T-cell (primary cell): ENCODE measurements at places on chromosomes 1 and 21. TPM values are rescaled to one million over a fixed set of nuclear protein-coding genes. Genes with fewer than 3 reads are reported as not detected.

GRCh38 chr1:118928739-118929554, 59.2 kb downstream of the TBX15 start:
- no peak for DNase-seq
- H3K27me3 ChIP-seq: no peaks in the 10 kb centered on the region
- H3K4me3 ChIP-seq: no peak overlapping the region
- H3K27ac ChIP-seq: no peak overlapping the region

DNA sequence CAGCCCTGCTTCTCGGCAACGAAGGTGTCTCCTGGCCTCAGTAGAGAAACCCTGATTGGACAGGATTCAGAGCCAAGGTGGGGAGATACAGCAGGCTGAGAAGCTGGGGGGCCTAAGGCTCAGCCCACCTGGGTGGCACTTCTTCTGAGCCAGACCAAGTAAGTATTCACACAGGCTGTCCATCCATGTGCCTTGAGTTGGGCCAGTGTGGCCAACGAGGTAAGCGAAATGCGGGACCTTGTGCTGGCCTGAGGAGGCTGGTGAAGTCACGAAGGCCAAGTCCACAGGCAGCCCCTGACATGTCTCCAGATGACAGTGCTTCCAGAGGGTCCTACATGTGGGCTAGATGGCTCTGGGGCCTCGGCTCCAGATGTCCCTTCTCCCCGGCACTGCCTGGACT, 91.4 kb downstream of the ITPKB start:
- DNase-seq: no peak
- H3K4me1 ChIP-seq: peaks cover 66% of the 10 kb centered on the region
- H3K36me3 ChIP-seq: peaks cover 15% of the 10 kb centered on the region
- H3K27ac ChIP-seq: no peak overlapping the region
- H3K27me3 ChIP-seq: no peaks in the 10 kb centered on the region
- no peak overlapping the region for H3K4me3 ChIP-seq

Gene ADORA1
- total RNA-seq: not detected

DNA sequence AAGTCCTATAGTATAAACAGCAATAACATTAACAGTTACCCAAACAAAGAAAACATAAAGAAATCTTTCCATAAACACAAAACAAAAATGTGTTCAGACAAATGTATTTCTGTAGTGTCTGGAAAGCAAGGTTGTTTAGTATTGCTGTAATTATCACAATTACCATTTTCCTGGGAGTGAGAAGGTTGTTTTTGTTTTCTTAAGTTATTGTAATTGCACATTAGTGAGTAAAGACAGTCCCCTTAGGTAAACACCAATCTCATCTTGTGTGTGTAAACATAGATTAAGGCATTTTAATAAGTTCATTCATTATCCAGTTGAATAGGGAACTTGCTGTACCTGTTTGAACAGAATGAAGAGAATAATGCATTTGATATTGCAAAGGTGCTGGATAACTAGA, 356.9 kb upstream of the ADGRL4 start:
- H3K27me3 ChIP-seq: no peaks in the 10 kb centered on the region
- no peak overlapping the region for H3K27ac ChIP-seq
- H3K4me3 ChIP-seq: no peak overlapping the region
- H3K4me1 ChIP-seq: no peaks in the 10 kb centered on the region
- no peak for DNase-seq

DNA sequence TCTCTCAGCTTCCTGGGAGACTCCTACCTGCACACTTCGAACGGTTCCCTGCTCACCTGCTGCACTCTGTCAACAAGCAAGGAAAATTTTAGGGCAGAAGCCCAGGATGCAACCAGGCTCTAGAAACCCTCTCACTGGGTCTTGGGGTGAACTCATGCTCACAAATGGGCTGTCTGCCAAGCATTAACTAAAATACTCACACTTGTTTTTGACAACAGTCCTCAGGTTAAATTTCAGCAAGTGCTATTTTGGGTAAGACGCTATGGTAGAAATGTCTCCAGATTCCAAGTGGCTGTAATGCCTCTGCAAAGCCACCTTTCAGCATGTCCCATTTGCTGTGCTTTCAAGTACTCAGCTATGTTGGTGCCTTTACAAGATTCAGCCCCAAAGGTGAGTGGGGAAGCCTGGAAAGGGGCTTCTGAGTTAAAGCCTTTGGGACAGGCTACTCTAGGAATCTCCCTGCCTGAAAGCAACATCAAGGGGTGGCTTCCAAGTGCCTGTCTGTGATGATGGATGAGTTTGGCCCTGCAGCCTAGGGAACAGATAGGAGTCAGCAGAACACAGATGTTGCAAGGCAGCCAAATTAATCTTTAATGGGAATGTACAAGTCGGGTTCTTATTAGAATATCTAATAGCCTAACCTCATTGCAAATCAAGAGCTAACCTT, 211.9 kb upstream of the SPAG17 start:
- no peak overlapping the region for H3K4me3 ChIP-seq
- DNase-seq: no peak
- H3K36me3 ChIP-seq: no peaks in the 10 kb centered on the region
- no peak overlapping the region for H3K27ac ChIP-seq
- H3K27me3 ChIP-seq: no peaks in the 10 kb centered on the region
